ENCODE measurements at places on chromosomes 6 and 20. TPM values are rescaled to one million over a fixed set of nuclear protein-coding genes. Genes with fewer than 3 reads are reported as not detected.
A peak's percentile ranks its signal among the peaks of the same experiment; 100 is the strongest.

- no peak for DNase-seq
Observed at GRCh38 chr6:118825661-118826060, 68.3 kb upstream of the ASF1A start.

- DNase-seq, result peak; percentile 43
Observed at GRCh38 chr6:89122625-89123024, 4.8 kb upstream of the SRSF12 start.

DNA sequence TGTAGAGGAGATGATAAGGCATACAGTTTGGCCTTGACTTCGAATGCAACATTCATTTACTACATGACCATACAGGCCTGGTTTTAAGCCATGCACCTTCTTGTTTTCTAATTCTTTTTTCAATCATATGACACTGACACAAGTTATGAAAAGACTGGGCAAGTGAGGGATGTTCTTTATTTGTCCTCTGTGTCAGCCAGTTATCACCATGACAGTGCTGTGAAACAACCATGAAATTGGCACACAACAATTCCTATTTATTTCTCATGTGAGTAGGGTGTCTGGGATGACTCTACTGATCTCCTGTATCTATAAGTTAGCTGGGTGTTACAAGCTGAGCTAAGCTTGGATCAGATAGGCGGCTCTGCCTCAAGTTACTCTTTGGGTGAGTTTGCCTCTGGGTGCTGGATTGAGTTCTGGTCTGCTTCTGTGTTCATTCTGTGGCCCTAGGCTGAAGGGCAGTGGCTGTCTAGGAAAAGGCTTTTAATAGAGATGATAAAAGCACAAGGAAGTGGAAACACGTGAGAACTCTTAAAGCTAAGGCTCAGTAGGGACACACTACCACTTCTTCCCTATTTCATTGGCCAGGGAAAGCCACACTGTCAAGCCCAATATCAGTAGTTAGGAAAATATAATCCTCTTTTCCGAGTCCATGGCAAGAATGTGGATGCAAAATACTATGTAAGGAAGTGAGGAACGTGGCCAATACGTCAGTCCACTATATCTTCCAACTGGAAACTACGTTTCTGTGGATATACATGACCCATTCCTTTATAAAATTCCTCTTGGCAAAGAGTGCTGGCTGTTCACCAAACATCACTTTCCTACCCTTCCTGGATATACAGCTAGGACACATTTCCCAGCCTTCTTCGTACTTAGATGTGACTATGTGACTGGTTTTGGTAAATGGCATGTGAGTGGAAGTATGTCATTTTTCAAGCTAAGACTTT lies 126.2 kb upstream of the RNF24 start:
- DNase-seq, result no peak

ADAM33 gene
- not detected for total RNA-seq

SPATA25 gene
- 5.9 TPM for total RNA-seq

LAMA4 gene
- total RNA-seq, result 0.54 TPM

IP6K3 gene
- not detected for total RNA-seq

DNA sequence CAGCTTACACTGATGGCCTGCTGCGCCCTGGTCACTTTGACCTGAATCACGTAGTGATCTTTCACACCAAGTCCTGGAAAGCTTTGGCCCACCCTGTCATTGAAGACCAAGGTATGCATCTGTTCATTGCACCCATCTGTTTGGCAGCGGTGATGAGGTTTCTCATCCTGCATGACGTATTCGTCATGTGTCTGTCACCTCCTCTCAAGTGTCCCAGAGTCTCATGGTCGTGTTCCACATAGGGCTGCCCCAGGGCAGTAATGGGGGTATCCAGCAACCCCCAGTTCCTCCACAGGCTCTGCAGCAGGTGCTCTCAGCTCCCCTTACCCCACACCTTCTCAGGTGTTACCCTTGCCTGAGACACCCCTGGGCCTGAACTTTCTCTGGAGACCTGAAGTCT lies 104.1 kb downstream of the SYNDIG1 start:
- DNase-seq, result no peak

DNA sequence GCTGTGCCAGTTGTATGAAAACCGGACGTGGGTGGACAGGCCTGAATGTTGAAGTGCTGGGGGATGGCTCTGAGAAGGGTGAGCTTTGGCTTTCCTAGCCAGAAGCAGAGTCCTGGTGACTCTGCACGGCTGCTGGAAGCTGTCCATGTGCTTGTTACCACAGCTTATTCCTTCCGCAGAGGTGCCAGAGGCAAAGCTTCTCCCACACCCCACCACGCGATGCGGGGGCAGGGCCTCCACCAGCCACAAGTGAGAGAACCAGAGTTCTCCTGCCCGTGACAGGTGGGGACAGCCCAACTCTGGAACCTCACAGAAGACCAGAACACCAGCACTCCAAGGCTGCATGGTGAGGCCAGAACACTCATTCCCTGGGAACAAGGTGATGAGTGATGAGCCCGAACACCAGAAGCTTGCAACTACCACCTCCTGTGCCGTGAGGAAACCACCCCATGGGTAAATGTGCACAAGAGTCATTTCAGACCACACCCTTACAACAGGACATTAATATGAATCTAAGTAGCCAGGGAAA lies 36.7 kb downstream of the JAG1 start:
- no peak for DNase-seq

ZNF831 gene
- total RNA-seq, result 0.81 TPM

EMILIN3 gene
- total RNA-seq, result under 0.01 TPM
